BJ (cell line): ENCODE measurements at places on chromosomes 11 and 22. TPM values are rescaled to one million over a fixed set of nuclear protein-coding genes. Genes with fewer than 3 reads are reported as not detected.

PDGFB gene
- 0.02 and 0.13 TPM in 2 replicates for polyA plus RNA-seq

CARNS1 gene
- 0.07 and 0.12 TPM in 2 replicates for polyA plus RNA-seq

IGLL1 gene
- not detected in 2 replicates for polyA plus RNA-seq

KCNJ1 gene
- polyA plus RNA-seq = not detected in 2 replicates

PTPRCAP gene
- polyA plus RNA-seq = 0.27 and 0.43 TPM in 2 replicates

MRGPRX1 gene
- polyA plus RNA-seq = not detected in 2 replicates

ACR gene
- polyA plus RNA-seq = 0.12 TPM in 1 of 2 replicates, not detected in the other

BLID gene
- 0.16 and 0.37 TPM in 2 replicates for polyA plus RNA-seq

POLR2L gene
- 308 and 734 TPM in 2 replicates for polyA plus RNA-seq

SPON1 gene
- not detected in 2 replicates for polyA plus RNA-seq

CRYBB2 gene
- 0.92 and 1.3 TPM in 2 replicates for polyA plus RNA-seq

UCP2 gene
- polyA plus RNA-seq = 15.7 and 26.6 TPM in 2 replicates

TPP1 gene
- polyA plus RNA-seq = 69.7 and 77.6 TPM in 2 replicates

GNB1L gene
- 1.3 and 3.6 TPM in 2 replicates for polyA plus RNA-seq
